Activated CD8-positive, alpha-beta memory T cell treated with anti-CD3 and anti-CD28 coated beads for 1 hour (primary cell): ENCODE measurements at places on chromosomes 16 and 17.

GRCh38 chr17:76598004-76598439, 12.4 kb upstream of the ST6GALNAC2 start:
- no peak for DNase-seq

GRCh38 chr16:52817696-52818095, 235.0 kb downstream of the CHD9NB start:
- no peak for DNase-seq

- no peak for DNase-seq
Measured at GRCh38 chr17:36722121-36722902, 120.9 kb downstream of the MRM1 start.

- DNase-seq, result no peak
Measured at GRCh38 chr16:28482026-28482425, 9.8 kb downstream of the CLN3 start.

DNA sequence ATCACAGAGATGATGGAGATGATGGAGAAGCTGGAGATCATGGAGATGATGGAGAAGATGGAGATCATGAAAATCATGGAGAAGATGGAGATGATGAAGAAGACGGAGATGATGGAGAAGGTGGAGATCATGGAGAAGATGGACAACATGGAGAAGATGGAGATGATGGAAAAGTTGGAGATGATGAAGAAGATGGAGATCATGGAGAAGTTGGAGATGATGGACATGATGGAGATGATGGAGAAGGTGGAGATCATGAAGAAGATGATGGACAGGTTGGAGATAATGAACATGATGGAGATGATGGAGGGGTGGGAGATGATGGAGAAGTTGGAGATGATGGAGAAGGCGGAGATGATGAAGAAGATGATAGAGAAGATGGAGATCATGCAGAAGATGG, 34.5 kb downstream of the RBFOX3 start:
- DNase-seq, result no peak
